ENCODE measurements at places on chromosomes 6 and 20.

DNA sequence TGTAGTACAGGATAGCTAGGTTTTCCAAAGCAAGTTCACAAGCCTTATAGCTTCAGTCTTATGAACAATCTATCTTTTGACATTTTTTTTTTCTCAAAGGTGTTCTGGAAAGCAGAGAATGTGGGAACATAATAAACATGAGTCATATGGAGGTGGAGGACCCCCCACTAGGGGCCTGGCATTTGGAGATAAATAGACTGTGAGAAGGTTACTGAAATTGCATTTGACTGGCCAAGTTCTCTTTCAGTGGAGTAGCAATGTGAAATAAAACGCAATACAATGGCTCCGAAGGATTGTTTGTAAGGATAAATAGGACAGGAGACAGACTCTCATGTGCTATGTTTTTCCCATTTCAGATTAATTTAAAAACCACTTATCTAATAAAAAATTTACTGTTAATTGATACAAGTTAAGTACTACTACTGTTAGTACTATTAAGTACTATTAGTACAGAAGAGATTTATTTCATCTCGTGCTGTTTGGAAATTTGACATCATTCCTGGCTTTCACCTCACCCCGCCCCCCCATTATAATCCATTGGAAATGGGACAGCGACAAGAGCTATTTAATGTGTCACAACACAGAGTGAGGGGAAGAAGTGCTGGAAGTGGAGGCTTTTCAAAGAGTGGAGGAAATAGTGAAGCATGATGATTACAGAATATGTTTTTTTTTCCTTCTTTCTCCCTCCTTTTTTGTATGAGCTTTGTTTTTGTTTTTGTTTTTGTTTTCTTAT is 122.6 kb upstream of the ID4 start:
- DNase-seq, result no peak

GRCh38 chr6:21556968-21557721 is 36.4 kb upstream of the SOX4 start:
- DNase-seq, result no peak

DNA sequence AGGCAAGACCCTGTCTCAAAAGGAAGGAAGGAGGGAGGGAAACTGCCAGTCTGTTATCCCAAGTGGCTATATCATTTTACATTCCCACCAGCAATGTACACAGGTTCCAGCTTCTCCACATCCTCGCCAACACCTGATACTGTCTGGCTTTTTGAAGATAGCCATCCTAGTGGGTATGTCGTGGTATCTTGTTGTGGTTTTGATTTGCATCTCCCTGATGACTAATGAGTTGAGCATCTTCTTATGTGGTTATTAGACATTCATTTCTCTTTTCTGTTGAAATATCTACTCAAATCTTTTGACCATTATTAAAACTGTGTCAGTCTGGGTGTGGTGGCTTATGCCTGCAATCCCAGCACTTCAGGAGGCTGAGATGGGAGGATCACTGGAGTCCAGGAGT is 47.9 kb upstream of the ARID1B start:
- DNase-seq, result no peak

- peak; percentile 51 for DNase-seq
Measured at GRCh38 chr6:148144917-148145521, 197.6 kb upstream of the SASH1 start.

DNA sequence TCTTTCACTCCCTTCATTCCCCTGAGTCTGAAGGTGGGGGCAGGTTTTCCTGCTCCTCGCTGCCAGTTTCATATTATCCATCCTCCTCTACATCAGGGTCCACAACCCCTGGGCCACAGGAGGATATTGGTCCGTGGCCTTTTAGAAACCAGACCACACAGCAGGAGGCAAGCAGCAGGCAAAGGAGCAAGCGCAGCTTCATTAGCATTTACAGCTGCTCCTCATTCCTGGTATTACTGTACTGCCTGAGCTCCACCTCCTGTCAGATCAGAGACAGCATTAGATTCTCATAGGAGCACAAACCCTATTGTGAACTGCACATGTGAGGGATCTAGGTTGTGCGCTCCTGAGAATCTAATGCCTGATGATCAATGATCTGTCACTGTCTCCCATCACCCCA is 380.3 kb downstream of the ARHGAP18 start:
- no peak for DNase-seq

GRCh38 chr6:12586721-12587480 is 129.7 kb upstream of the PHACTR1 start:
- no peak for DNase-seq

- DNase-seq, result no peak
Measured at GRCh38 chr6:53322188-53323029, 26.3 kb downstream of the ELOVL5 start.

- no peak for DNase-seq
Measured at GRCh38 chr6:6915219-6915618, 192.5 kb upstream of the RREB1 start.

- no peak for DNase-seq
Measured at GRCh38 chr6:42177514-42178364, 4.6 kb downstream of the GUCA1A start.

DNA sequence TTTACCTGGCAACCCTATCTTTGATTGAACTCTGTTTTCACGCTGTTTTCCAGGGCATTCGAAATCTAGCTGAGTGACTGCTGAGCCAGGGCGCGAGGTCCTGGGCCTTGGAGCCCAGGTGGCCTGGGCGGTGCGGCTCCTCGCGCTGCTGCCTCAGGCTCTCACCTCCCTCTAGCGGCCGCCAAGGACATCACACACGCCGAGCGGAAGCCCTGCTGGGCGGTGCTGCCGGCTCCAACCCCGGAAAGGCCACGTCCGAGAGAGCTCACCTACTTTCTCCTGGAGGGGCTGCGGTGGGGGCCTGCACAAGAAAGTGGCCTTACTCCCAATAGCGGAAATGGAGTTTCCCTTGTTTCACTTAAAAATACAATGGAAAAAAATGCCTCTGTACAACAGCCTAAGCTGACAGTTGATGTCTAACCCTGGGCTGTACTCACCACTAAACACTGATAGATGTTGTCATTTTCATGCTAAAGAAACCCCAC is 77.7 kb downstream of the ELOVL4 start:
- DNase-seq, result peak; percentile 69

DNA sequence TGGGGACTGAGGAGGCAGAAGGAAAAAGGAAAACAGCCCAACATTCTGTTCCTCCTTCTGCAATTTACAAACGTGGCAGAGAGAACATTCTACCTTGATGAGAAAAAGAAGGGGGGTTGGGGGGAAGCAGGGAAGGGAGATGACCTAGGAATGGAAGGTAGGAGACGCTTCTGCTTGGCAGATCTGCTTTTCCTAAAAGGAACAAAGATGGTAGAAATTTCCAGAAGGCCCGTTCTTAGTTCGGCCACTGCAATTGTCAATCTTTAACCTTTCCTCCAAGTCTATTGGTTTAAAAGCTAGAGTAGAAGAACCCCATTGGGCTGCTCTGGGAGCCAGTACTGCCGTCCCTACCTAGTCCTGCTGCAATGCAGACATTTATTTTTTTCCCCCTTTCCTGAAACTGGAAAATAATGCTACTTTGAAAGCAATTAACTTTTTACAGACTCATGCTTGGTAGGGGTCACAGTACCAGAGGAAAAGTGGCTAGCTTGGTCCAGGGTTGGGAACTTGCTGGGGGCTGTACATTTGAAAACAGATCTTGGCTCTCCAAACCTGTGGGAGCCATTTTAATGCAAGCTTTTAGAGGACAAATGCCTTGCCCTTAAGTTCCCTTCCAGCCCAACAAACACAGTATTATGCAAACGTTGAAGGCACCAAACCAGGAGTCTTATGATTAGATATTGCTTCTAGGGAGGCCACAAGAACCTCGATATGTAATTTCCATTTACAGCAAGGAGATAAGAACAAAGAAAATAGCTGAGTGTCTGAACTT is 2.6 kb downstream of the ZMYND8 start:
- DNase-seq, result no peak

DNA sequence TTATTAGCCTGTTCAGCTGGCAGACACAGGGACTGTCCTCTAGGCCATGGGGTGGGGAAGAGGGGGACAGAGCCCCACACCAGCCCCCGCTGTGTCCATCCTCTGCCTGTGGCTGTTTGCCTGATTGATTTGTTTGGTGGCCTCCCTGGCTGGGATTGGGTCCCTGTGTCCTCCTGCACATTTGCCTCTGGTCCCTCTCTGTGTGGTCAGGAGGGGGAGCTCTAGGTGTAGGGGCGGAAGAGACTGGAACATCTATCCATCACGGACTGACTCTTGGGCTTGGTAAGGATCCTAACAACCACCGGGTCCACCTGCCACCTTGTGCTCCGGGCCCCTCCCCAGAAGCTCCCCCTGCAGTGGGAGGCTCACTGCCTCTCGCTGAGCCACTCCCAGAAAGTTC is 38.4 kb upstream of the CCDC167 start:
- no peak for DNase-seq

GRCh38 chr6:156689656-156690055 is 87.5 kb upstream of the ARID1B start:
- DNase-seq, result no peak

GRCh38 chr6:37006793-37007339 is 1.4 kb downstream of the FGD2 start:
- no peak for DNase-seq

DNA sequence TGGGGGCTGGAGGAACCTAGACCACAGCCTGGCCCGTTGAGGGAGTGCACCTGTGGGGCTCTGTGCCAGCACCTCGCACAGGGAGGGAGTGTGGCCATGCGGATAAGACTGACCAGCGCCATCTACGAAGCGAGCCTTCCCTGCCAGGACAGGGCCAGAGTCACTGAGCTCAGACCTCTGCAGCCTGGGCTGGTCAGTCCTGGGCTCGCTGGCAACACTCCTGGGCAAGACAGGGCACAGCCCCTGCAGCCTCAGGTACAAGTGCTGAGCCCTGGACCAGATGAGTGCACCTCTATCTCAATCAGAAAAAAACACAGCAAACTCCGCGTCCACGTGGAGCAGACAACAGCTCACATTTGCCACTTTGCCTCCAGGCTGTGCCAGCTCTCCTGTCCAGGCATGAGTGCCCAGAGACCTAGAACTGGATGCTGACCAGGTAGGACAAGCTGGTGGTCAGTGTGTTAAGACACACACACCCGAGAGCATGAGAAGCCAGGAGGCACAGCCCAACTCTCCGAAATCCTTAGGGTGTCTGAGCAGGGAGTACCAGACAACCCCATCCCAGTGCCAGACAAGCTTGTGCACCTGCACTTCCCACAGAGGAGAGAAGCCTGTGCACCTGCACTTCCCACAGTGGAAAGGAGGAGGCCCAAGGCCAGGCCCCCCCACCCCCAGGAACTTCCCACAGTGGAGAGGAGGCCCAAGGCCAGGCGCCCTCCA is 4.9 kb downstream of the ARFRP1 start:
- no peak for DNase-seq

- no peak for DNase-seq
Measured at GRCh38 chr6:148701375-148701774, 45.5 kb upstream of the UST start.

GRCh38 chr6:74731931-74732330 is 473.9 kb downstream of the COL12A1 start:
- DNase-seq, result no peak

GRCh38 chr6:73955800-73956199 is 259.8 kb downstream of the CD109 start:
- DNase-seq, result no peak

GRCh38 chr6:39756582-39756981 is 31.4 kb upstream of the KIF6 start:
- no peak for DNase-seq

- no peak for DNase-seq
Measured at GRCh38 chr6:2863901-2864300, 22.2 kb upstream of the SERPINB1 start.

GRCh38 chr6:163712566-163712961 is 298.0 kb downstream of the QKI start:
- no peak for DNase-seq

DNA sequence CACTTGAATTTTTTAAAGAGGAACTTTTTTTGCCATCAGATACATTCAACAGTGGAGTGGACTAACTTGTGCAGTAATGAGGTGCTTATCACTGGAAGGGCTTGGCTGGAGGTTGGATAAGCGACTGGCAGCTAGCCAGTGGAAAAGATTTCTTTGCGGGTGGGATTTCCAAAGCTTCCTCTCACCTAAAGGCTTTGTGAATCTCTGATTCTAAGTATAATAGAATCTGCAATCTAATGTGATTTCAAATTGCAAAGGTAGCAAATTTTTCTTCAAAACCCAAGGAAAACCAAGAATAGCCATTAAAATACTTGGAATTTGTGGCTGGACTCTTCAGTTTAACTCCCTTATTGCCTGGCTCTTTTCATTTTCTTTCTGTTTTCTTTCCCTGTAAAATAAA is 460.4 kb upstream of the MARCKS start:
- no peak for DNase-seq
